ENCODE measurements at places on chromosomes 1 and 21. TPM values are rescaled to one million over a fixed set of nuclear protein-coding genes. Genes with fewer than 3 reads are reported as not detected.

- DNase-seq = no peak
- H3K4me3 ChIP-seq = no peak overlapping the region
- no peaks in the 10 kb centered on the region for H3K36me3 ChIP-seq
- no peaks in the 10 kb centered on the region for H3K27me3 ChIP-seq
- peaks cover 12% of the 10 kb centered on the region for H3K4me1 ChIP-seq
Observed at GRCh38 chr1:185594786-185595410, 139.3 kb upstream of the HMCN1 start.

The S100A2 gene
- total RNA-seq = 6.2 TPM

DNA sequence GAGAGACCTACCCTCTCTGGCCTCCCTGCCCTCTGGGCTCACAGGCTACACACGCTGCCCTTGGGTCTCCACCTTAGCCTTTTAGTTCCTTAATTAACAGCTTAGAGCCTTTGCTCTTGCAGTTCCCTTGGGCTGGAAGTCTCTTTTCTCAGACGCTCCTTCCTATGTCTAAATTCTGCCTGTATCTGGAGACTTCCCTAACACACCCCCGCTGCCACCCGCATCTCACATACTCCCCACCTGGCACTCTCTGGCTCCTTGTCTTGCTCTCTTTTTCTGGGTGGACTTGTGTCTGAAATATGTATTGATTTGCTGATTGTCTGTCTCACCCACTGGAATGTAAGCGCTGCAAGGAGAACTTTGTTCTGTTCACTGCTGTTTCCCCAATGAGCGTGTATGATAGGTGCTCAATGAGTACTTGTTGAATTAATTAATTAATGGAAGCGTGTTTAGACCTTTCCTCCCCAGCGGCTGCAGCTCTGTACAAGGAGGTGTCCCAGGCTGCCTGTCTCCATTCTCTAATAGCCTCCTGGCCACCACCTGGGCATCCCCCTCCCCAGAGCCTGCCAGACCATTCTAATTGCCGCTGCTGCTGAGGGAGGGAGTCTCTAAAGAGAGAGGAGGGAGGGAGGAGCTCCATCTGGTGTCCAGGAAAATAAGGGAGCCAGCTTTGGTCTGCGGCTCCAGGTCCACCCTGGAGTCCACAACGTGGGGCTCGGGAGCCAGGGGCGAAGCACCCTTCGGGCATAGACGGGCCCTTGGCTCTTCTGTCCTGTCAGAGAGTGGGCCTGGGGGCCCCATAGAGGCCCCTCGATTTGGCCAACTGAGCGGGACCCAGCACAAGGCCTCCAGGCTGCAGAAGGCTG, 95.4 kb downstream of the RNF220 start:
- H3K36me3 ChIP-seq = no peaks in the 10 kb centered on the region
- H3K27me3 ChIP-seq = no peaks in the 10 kb centered on the region
- no peak overlapping the region for H3K4me3 ChIP-seq
- H3K4me1 ChIP-seq = peaks cover 6% of the 10 kb centered on the region
- no peak overlapping the region for H3K27ac ChIP-seq
- DNase-seq = no peak

The OPRD1 gene
- 5.4 TPM for total RNA-seq

- no peak for DNase-seq
- H3K36me3 ChIP-seq = no peaks in the 10 kb centered on the region
- no peaks in the 10 kb centered on the region for H3K4me1 ChIP-seq
- no peak overlapping the region for H3K4me3 ChIP-seq
- H3K27me3 ChIP-seq = peaks cover 6% of the 10 kb centered on the region
- no peak overlapping the region for H3K27ac ChIP-seq
Observed at GRCh38 chr1:244080343-244080929, 29.4 kb downstream of the ZBTB18 start.

DNA sequence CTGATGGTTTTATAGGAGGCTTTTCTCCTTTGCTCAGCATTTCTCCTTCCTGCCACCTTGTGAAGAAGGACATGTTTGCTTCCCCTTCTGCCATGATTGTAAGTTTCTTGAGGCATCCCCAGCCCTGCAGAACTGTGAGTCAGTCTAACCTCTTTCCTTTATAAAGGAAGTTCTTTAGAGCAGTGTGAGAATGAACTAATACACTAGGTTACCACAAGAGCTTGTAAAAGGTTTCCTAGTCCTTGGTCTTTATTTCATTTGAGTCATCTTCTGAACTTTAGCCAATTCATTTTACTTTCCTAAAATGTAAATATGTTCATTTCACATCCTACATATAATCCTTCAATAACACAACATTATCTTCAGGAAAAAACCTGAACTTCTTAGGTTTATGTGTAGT, 365.3 kb downstream of the HHIPL2 start:
- no peak overlapping the region for H3K27ac ChIP-seq
- H3K36me3 ChIP-seq = no peaks in the 10 kb centered on the region
- H3K4me1 ChIP-seq = no peaks in the 10 kb centered on the region
- H3K4me3 ChIP-seq = no peak overlapping the region
- no peak for DNase-seq

DNA sequence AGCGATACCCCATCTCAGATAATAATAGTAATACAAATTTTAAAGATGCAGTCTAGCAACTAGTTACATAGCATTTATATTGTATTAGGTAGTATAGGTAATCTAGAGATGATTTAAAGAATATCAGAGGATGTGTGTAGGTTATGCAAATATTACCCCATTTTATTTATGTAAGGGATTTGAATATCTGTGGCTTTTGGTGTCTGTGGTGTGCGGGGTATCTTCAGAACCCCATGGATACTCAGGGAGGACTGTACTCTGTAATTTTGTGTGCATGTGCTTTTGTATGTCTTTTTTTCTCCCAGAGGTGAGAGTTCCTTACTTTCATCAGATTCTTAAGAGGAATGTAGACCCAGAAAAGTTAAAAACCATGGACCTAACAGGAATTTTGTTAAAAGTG, 12.8 kb downstream of the RNF2 start:
- H3K36me3 ChIP-seq = no peaks in the 10 kb centered on the region
- H3K4me3 ChIP-seq = no peak overlapping the region
- no peaks in the 10 kb centered on the region for H3K27me3 ChIP-seq
- H3K27ac ChIP-seq = no peak overlapping the region
- DNase-seq = no peak
- 0 out of 2 replicates have a peak, but pooled peaks cover 5% of the 10 kb centered on the region for H3K4me1 ChIP-seq

GRCh38 chr1:61222240-61222639, 139.9 kb downstream of the NFIA start:
- H3K27ac ChIP-seq = no peak overlapping the region
- no peak overlapping the region for H3K4me3 ChIP-seq
- no peak for DNase-seq
- peaks cover 3% of the 10 kb centered on the region for H3K4me1 ChIP-seq
- no peaks in the 10 kb centered on the region for H3K36me3 ChIP-seq

GRCh38 chr1:2449636-2450454, 26.2 kb upstream of the PLCH2 start:
- peak overlapping the region; percentile 96 for H3K27ac ChIP-seq
- peaks cover 89% of the 10 kb centered on the region for H3K4me1 ChIP-seq
- H3K27me3 ChIP-seq = no peaks in the 10 kb centered on the region
- no peak overlapping the region for H3K4me3 ChIP-seq
- no peaks in the 10 kb centered on the region for H3K36me3 ChIP-seq
- no peak for DNase-seq

GRCh38 chr1:69569175-69569541, 1.4 kb downstream of the LRRC7 start:
- H3K27me3 ChIP-seq = peaks cover 9% of the 10 kb centered on the region
- no peak overlapping the region for H3K4me3 ChIP-seq
- DNase-seq = no peak
- H3K27ac ChIP-seq = no peak overlapping the region

GRCh38 chr1:76824106-76824505, 43.2 kb upstream of the ST6GALNAC5 start:
- no peaks in the 10 kb centered on the region for H3K4me1 ChIP-seq
- H3K27me3 ChIP-seq = no peaks in the 10 kb centered on the region
- DNase-seq = no peak
- H3K27ac ChIP-seq = no peak overlapping the region
- no peaks in the 10 kb centered on the region for H3K36me3 ChIP-seq

The SPATA21 gene
- not detected for total RNA-seq

DNA sequence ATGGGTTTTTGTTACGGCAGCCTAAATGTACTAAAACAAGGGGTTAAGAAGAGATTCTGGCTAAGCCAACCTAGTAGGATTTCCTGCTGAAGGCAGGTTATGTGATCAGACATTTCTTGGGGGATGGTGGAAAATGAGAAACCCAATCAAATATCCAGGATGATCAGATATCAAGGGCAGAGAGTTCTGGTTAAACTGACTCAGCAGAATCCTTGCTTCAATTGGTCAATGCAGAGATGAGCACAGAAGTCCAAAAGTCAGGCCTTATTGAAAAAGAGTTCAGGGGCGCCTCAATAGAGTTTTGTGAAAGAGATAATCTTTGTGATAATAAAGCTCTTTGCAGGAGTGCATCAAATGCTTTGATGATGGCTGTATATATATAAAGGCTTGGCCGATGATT, 237.1 kb downstream of the AMY1C start:
- no peaks in the 10 kb centered on the region for H3K4me1 ChIP-seq
- H3K27me3 ChIP-seq = no peaks in the 10 kb centered on the region
- DNase-seq = no peak
- H3K36me3 ChIP-seq = no peaks in the 10 kb centered on the region
- H3K4me3 ChIP-seq = no peak overlapping the region

The SHE gene
- total RNA-seq = 0.03 TPM

The TMEM52 gene
- total RNA-seq = 2.5 TPM

GRCh38 chr1:95223110-95223509, 10.9 kb upstream of the RWDD3 start:
- H3K27ac ChIP-seq = no peak overlapping the region
- DNase-seq = no peak
- no peaks in the 10 kb centered on the region for H3K4me1 ChIP-seq
- H3K36me3 ChIP-seq = no peaks in the 10 kb centered on the region

The POTED gene
- not detected for total RNA-seq

DNA sequence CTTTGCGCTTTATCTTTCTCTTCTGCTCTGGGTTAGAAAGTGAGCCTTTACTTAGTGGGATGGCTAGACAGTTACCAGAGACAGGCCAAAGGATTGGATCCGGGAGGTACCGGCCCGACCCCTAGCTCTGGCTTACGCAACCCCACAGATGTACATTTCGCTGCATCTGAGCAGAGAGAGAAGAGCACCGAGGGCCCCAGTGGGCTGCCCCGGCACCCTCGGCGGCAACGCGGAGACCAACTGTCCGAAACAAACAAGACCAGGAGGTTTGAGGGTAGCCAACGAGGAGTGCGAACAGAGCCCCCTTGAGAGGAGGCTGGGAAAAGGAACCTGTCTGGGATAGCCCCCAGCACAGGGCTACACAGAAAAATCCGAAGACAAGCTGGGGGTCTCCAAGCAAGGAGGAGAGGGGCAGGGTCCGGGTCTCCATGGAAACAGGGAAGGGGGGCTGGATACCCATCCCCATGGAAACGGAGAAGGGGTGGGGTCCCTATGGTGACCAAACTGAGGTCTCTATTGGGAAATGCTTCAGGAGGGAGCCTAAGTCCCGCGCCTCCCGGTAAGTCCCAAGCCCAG, 373 bp downstream of the MTF1 start:
- H3K36me3 ChIP-seq = peaks cover 5% of the 10 kb centered on the region
- H3K27me3 ChIP-seq = no peaks in the 10 kb centered on the region
- peak overlapping the region; percentile 91 for H3K27ac ChIP-seq
- H3K4me3 ChIP-seq = peak overlapping the region; percentile 83

The CLCNKA gene
- 0.57 TPM for total RNA-seq

The ANKRD65 gene
- total RNA-seq = 1.9 TPM

GRCh38 chr1:225866061-225866837, 15.9 kb downstream of the TMEM63A start:
- H3K36me3 ChIP-seq = 0 out of 2 replicates have a peak, but pooled peaks cover 2% of the 10 kb centered on the region
- H3K4me1 ChIP-seq = peaks cover 5% of the 10 kb centered on the region
- H3K4me3 ChIP-seq = no peak overlapping the region
- H3K27ac ChIP-seq = no peak overlapping the region

The TAS1R1 gene
- not detected for total RNA-seq

DNA sequence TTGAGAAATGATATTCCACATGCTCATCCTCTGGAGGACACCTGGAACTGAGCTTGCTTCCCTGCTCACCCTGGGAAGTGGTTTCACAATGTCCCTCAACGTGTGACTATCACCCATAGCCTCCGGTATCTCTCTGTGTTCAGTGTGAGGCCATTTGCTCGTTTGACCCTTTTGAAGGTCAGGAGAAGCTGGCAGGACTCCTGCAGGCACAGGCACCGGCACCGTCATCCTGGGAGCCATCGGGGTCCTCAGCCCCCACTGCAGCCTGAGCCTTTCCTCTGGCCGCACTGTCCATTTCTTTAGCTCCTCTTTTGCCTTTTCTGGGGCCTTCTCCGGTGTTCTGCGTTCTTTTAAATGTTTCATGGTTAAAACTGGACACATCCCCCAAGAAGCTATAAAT, 159.6 kb upstream of the COL6A1 start:
- no peaks in the 10 kb centered on the region for H3K27me3 ChIP-seq
- no peak for DNase-seq
- H3K36me3 ChIP-seq = no peaks in the 10 kb centered on the region
- no peaks in the 10 kb centered on the region for H3K4me1 ChIP-seq
- no peak overlapping the region for H3K4me3 ChIP-seq

DNA sequence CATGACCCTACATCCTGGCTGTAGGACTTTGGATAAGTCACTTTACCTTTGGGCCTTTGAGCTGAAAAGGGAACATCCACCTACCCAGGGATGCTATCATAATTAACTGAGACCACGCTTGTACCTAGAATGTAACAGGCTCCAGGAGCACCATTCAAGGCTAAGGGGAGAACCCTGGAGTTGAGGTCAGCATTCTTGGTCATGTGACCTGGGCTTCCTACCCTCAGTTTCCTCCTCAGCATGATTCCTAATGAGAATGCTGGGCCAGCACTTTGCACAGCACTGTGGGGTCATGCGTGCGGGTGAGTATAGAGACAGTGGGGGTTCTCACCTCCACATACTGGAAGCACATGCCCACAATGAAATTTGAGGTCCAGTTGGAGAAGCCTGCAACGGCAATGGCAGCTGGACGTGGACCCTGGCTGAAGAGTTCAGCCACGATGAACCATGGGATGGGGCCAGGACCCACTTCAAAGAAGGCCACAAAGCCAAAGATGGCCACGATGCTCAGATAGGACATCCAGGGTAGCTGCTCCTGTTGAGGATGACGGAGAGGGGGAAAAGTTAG, 31.3 kb downstream of the SLC2A1 start:
- DNase-seq = no peak
- H3K27me3 ChIP-seq = no peaks in the 10 kb centered on the region
- no peak overlapping the region for H3K27ac ChIP-seq
- peaks cover 12% of the 10 kb centered on the region for H3K4me1 ChIP-seq

The SEMA6C gene
- 5.7 TPM for total RNA-seq

DNA sequence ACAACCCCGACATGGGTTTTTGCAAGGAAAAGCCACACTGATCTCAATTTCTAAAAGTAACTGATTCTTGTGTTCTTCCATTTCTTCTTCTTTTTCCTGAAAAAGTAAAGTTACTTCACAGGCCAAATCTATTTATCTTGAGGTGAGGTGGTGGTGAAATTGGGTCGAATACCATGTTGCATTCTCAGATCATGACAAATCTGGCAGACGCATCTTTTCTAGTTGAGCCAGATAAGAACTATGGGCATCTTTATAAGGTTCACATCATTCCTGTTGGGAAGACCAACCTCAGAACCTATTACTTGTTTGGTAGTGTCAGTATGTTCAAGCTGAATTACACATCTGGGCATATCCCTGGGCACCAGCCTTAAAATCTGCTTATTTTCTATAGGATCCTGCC, 78.6 kb upstream of the USP25 start:
- H3K36me3 ChIP-seq = no peaks in the 10 kb centered on the region
- H3K4me1 ChIP-seq = no peaks in the 10 kb centered on the region
- no peak for DNase-seq
- H3K27me3 ChIP-seq = no peaks in the 10 kb centered on the region
- no peak overlapping the region for H3K27ac ChIP-seq

GRCh38 chr1:231818337-231818736, 191.7 kb downstream of the DISC1 start:
- no peaks in the 10 kb centered on the region for H3K27me3 ChIP-seq
- H3K36me3 ChIP-seq = no peaks in the 10 kb centered on the region
- H3K4me3 ChIP-seq = no peak overlapping the region
- DNase-seq = no peak
- no peak overlapping the region for H3K27ac ChIP-seq

All from Panc1 (cell line).